ENCODE measurements at places on chromosomes 5 and 9. TPM values are rescaled to one million over a fixed set of nuclear protein-coding genes. Genes with fewer than 3 reads are reported as not detected.

The SCGB3A1 gene
- total RNA-seq: not detected

The EDIL3 gene
- not detected for total RNA-seq

The SMIM23 gene
- total RNA-seq: not detected

The GLRA1 gene
- not detected for total RNA-seq

The TSLP gene
- total RNA-seq: 0.13 TPM

The ZDHHC11 gene
- 13.6 TPM for total RNA-seq

The IL4 gene
- not detected for total RNA-seq
